Panc1 (cell line): ENCODE measurements at places on chromosomes 11 and 22.

DNA sequence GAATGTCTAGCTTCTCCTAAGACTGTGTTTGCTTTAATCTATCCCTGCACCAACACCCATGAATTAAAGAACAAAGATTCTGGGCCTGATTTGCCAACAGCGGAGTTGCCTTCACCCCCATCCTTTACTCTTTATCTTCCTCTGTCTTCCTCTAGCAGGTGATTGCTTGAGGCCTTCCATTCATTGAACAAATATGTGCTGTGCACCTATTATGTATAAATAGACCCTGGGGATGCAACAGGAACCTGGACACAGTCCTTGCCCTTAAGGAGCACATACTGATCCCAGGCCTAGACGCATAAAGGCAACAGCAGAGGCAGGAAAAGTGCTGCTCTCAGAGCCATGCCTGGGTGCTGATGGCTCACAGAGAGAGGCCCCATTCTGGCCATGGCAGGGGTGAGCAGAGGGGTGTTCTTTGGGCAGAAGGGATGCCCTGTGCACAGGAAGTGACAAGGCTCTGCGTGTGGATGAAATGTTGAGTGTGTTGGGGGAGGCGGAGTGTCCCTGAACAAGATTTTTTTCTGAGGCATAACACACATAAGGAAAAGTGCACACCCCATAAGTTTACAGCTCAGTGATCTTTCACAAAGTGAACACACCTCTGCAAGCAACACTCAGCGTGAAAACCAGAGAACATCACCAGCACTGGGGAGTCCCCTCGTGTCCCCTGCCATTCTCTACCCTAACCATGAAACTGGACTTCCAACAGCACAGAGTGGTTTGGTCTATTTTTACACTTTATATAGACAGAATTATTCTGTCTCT is 145.9 kb downstream of the GRIK4 start:
- DNase-seq = no peak

DNA sequence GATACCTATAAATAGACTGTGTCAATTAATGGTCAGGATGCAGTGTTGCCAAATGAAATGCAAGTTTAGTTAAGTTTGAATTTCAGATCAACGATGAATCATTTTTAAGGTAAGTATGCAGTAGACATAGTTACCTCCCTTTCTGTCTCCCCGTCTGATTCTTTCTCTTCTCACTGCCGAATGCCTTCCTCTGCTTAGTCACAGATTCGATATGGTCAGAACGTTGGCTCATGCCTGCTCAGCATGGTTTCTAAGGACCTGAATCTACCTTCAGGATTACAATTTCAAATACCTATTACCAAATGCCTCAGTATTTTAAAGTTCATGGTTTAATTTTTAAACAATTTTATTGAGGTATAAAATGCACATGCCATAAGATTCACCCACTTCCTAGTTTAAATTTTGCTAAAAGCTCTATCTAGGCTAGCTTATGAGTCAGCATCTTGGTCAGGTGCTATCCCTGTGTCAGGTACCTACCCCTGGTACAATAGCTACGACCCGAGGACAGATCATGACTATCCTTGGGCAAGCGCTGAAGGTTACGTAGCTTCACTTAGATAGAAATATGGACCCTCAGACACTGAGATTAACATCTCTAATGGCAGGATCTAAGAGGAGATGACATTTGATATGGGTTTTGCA is 78.2 kb upstream of the SPON1 start:
- no peak for DNase-seq

GRCh38 chr22:31340360-31340759 is 5.8 kb downstream of the PATZ1 start:
- no peak for DNase-seq

DNA sequence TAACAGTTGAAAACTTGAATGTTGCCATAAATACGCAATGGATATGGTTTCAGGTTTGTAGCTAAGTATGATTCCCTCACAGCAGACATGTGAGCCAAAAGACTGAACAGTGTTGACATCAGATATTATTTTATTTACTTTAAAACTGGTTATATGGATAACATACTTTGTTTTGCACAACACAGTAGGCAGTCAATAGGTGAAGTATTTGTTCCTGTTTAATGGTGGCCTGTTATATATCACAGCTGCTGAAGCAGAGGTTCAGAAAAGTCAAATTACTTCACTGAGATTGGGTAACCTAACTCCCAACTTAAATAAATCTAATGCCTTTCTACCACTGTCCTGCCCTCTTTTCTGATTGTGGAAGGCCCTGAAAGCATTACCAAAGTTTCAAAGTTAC is 44.6 kb downstream of the YAP1 start:
- no peak for DNase-seq

- DNase-seq = no peak
Observed at GRCh38 chr11:66722745-66723651, 6.0 kb downstream of the SPTBN2 start.

- DNase-seq = no peak
Observed at GRCh38 chr11:123413636-123414035, 16.4 kb upstream of the GRAMD1B start.

- no peak for DNase-seq
Observed at GRCh38 chr22:25096638-25097405, 102.8 kb upstream of the CRYBB3 start.

DNA sequence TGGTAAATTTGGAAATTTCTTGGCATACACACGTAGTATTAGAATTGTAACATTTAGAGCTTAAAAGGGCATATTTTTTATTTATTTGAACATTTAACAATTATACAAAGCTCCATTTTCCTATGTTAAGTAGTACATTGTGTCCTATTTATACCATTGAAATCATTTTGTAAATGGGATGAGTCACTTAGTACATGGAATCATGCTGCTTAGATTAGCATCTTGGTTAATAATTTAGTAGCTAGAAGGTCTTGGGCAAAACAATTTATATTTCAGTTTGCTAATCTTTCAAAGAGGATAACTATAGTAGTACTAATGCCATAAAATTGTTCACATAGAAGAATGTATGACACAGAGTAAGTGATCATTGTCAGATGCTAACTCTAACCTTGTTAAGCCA is 450.1 kb upstream of the LUZP2 start:
- DNase-seq = no peak

- no peak for DNase-seq
Observed at GRCh38 chr11:12272821-12273617, 104.4 kb upstream of the PARVA start.

GRCh38 chr11:61564936-61565696 is 15.8 kb downstream of the SYT7 start:
- no peak for DNase-seq

- no peak for DNase-seq
Observed at GRCh38 chr11:86671531-86672006, 847 bp downstream of the ME3 start.

- DNase-seq = no peak
Observed at GRCh38 chr22:38272373-38273134, at the start of gene TMEM184B. Gene TMEM184B (minus strand): TSS chr22:38273010. CDS start chr22:38247961, 25,049 bp downstream.

DNA sequence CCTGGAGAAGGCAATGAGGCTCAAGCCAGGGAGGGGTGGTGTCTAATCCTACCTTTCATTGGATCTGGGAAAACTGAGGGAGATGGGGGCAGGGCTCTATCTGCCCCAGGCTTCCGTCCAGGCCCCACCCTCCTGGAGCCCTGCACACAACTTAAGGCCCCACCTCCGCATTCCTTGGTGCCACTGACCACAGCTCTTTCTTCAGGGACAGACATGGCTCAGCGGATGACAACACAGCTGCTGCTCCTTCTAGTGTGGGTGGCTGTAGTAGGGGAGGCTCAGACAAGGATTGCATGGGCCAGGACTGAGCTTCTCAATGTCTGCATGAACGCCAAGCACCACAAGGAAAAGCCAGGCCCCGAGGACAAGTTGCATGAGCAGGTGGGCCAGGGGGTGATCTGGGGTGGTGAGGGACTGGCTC is at the start of gene FOLR1:
FOLR1 (plus strand) TSS at position 180 of the 421 bp plus-strand sequence; CDS start at position 214, 34 bp downstream.
- DNase-seq = no peak

- DNase-seq = no peak
Observed at GRCh38 chr22:46791201-46791731, 28.8 kb downstream of the TBC1D22A start.

- no peak for DNase-seq
Observed at GRCh38 chr11:11464555-11464954, 111.5 kb upstream of the CSNK2A3 start.

DNA sequence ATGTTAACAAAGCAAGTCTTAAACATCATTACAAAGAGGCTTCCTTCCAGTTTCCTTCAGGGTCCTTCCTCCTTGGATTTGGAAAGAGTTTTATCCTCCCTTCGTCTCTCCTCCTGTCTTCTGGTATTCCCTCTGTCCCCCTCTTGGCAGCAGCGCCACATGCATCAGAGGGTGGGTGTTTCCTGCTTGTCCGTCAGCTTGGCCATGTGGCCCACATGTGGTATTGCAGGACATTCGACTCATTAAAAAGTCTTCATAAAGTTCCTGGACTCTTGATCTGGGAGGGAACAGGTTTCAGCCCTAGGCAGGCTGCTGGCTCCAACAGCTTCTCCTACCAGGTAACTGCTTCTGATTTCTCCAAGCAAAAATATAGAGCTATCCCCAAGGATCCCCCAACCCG is 189.8 kb downstream of the CSNK2A3 start:
- no peak for DNase-seq

- DNase-seq = no peak
Observed at GRCh38 chr22:46442217-46442853, 95.1 kb downstream of the CELSR1 start.

DNA sequence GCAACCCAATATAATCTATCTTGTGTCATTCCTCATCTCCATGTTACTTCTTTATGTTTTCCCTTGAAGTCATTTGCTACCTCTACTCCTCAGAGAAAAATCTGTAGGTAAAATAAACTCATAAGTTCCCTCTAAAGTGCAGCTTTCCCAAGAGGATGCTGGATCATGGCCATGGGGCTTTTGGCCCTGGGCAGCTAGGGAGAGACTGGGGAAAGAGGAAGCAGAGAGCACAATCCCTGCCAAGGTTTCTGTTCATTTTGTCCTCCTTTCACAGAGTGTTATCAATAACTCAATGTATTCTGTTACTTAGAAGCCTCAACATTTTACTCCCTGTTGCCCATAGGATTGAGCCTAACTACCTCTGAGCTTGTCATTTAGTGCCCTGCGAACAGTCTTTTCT is 9.0 kb downstream of the RNF121 start:
- DNase-seq = no peak

- no peak for DNase-seq
Observed at GRCh38 chr11:134624166-134624920, 212.3 kb upstream of the B3GAT1 start.

DNA sequence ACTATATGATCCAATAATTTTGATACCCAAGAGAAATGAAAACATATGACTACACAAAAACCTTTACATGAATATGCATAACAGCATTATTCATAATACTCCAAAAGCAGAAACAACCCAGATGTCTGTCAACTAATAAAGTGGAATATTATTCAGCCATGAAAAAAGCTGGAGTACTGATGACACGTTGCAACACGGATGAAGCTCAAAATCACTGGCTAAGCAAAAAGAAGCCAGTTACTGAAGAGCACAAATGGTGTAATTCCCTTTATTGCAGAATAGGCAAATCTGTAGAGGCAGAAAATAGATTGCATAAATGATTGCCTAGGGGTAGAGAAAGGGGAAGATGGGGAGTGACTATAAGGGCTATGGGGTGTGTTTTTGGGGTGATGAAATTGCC is 117.6 kb upstream of the FGF3 start:
- no peak for DNase-seq

- DNase-seq = no peak
Observed at GRCh38 chr11:47393163-47394049, 15.0 kb upstream of the SLC39A13 start.

DNA sequence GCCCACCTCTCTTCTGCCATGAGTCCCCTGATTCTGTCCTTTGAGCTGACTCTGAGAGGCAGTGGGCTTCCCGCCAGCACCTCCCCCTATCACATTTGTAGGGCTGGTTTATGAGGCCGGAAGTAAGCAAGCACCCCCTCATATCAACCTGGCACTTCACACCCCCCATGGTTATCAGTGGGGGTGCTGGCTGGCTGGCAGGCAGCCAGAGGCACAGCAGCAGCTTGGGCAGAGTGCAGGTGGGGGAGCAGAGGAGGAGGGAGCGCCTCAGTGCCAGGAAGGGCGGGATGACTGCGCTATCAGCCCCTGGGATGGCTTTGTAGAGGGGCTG is 22.9 kb upstream of the CHRM4 start:
- DNase-seq = no peak

- DNase-seq = no peak
Observed at GRCh38 chr11:65952052-65952521, 6.8 kb downstream of the TSGA10IP start.

DNA sequence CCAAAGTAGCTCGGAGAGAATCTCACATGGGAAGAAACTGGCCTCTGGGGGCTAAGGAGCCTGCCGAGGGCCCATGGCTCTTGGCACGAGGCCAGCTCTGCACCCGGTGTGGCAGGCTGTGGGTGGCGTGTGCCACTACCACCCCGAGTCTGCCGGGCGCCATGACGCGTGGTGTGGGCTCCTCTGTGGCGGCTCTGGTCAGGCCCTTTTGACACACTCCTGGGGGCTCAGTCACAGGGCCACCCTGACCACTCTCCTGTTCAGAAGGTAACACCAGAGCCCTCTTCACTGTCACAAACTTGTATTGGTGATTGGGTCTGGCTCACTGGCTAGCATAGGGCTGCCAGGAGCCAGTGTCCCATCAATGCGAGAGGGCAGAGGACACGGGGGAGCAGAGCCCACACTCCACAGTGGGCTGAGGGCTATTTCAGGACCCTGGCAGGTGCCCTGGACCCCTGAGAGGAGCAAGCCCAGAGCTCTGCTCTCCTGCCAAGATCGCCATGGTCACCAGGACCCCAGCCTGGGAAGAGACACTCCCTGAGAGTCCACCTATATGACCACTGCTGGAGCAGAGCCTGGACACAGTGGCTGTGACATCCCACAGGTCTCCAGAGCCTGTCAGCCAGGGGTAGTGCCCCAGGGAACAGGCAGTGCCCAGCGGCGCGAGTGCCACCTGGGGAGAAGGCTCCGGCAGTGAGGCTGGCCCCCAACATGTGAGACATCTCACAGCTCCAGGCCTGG is 8.6 kb upstream of the PPM1F start:
- DNase-seq = no peak

DNA sequence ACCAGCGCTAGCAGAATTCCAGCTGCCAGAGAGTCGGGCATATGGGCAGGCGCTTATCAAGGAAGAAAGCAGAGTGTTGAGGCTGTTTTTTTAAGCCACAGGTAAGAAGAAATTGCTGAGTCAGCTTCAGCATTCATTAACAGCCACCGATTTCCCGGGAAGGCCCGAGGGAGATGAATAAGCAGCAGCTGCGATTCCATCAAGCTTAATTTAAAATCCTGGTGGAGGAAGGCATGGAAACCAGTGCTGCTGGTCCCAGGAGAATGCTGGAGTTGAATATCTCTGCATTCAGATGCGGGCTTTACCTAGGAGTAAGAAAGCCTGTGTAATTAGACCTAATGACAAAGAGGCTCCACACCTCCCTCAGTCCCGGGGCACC is 168.8 kb downstream of the BRD1 start:
- no peak for DNase-seq

GRCh38 chr11:120912504-120912903 is 111.4 kb upstream of the TBCEL start:
- peak; percentile 17 for DNase-seq

DNA sequence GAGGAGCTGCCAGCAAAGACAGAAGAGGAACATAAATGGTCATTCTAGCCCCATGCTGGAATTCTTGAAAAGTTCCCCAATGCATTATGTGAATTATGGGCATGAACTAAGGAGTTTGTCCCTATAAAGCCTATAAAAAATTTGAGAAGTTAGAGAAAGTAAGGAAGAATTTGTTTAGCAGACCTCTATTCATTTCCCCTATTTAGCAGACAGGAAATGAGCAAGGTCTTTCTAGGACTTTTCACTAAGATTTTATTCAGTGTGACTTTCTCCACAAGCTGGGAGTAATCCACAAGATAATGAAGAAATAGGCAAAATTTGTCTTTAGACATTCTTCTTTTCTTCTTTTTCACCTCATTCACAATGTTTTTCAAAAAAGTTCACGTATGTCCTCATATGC is 20.0 kb downstream of the PRRG4 start:
- no peak for DNase-seq
